ENCODE measurements at places on chromosomes 3 and 15.
A peak's percentile ranks its signal among the peaks of the same experiment; 100 is the strongest.

DNA sequence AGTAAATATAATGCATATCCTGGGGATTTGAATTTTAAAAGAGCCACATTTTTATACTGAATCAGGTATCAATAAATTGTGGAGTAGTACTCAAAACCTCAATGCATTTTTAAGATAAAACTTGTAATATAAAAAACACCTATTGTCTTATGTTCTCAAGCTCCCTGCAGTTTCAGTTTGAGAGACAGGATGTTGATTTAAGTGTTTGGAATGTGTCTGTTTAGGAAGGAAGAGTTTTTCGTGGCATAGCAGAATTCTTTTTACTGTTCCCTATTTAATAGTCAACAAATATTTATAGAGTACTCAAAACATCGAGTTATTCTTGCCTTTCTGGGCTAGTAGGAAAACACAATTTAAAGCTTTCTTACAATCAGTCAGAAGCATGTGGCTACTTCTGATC, 146.1 kb upstream of the BCHE start:
- DNase-seq, result no peak

GRCh38 chr3:52440249-52440551, 4.7 kb downstream of the SEMA3G start:
- DNase-seq, result no peak

GRCh38 chr3:195696632-195697278, 24.0 kb upstream of the MUC20 start:
- DNase-seq, result no peak

GRCh38 chr3:147574621-147575020, 165.5 kb downstream of the ZIC1 start:
- DNase-seq, result peak; percentile 16

- no peak for DNase-seq
Observed at GRCh38 chr3:60001369-60001768, 951.5 kb upstream of the CFAP20DC start.

GRCh38 chr3:167929968-167930367, 165.8 kb downstream of the GOLIM4 start:
- no peak for DNase-seq

GRCh38 chr3:56938530-56938929, 121.9 kb upstream of the SPATA12 start:
- DNase-seq, result no peak

- DNase-seq, result no peak
Observed at GRCh38 chr3:22098021-22098420, 347.0 kb upstream of the ZNF385D start.

- no peak for DNase-seq
Observed at GRCh38 chr3:94349310-94349878, 286.5 kb downstream of the NSUN3 start.

DNA sequence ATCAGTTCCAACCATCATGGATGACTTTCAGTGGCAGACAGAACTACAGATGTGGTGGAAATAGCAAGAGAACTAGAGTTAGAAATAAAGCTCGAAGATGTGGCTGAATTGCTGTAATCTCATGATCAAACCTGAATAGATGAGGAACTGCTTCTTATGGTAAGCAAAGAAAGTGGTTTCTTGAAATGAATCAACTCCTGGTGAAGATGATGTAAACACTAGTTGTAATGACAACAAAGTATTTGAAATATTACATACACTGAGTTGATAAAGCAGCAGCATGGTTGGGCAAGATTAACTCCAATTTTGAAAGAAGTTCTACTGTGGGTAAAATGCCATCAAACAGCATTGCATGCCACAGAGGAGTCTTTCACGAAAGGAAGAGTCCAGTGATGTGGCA, 131.7 kb upstream of the FAM3D start:
- DNase-seq, result no peak

- no peak for DNase-seq
Observed at GRCh38 chr15:97759363-97759762, 201.1 kb upstream of the ARRDC4 start.

DNA sequence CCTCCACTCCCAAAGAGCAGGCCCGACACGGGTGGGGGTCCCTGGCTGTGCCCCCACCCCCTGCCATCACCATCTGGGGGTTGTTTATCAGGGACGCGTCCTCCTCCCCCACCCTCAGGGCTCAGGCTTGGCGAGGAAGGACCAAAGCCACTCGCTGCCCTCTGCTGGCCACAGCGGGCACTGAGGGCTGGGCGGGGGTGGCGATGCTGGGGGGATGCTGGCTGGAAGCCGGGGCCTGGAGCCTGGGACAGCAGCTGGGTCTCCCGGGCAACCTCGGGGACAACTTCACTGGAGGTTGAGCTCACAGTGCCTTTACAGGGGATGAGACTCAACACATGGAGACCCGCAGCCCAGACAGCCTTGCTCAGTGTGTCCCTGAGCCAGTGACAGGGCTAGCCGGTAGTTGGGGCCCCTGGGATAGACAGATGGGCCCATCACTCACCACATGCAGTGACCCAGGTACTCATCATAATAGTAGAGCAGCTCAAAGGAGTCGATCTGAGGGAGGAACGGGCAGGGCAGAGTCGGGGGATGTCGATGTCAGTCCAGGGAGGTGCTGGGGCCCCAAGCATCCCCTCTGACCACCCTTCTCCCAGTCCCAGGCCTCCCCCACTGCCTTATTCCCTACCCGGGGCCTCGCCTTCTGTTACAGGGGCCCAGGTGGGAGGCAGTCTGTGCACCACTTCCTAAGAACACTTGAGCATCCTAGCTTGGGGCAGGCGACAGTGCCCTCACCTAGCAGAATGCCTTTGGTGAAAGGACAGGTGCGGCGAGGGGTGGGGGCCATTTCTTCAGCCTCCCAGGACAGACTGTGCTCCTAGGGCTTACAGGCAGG, 5.9 kb upstream of the CALML4 start:
- peak; percentile 88 for DNase-seq

DNA sequence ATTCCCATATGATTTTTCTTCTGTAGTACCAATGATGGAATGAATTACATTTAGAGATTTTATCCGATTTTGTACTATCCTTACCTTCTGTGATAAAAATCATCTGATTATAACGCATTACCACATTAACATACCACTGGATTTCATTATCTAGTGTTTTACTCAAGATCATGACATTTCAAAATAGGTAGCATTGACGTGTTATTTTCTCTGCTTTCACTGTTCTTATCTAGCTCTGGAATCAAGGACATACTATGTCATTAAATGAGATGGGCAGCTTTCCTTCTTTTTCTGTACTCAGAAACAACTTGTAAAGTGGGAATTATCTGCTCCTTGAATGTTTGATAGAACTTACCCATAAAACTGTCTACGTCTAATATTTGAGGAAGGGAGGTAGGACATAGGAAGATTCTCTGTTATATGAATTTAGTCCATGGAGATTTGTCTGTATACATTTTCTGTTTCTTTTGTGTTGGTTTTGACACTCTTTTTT, 183.7 kb upstream of the NR2E3 start:
- DNase-seq, result no peak

GRCh38 chr3:194672876-194673275, 885 bp upstream of the LSG1 start:
- DNase-seq, result no peak

DNA sequence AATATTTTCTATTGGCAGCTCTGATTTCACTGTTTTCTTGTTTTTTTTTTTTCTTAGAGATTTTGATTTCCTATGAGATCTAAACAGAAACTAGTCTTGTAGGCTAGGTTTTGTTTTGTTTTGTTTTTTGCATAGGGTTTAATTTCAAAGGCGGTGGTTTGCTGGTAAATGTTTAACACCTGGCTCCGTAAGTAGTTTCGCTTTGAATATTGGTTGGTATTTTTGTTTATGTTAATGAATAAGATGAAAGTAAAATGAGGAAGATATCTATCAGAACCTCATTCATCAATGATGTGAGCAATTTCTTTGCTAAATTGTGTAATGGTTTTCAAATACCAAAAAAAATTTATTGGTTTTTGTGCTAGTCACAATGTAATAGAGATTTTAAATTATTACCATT, 39.7 kb upstream of the TM4SF1 start:
- DNase-seq, result no peak

DNA sequence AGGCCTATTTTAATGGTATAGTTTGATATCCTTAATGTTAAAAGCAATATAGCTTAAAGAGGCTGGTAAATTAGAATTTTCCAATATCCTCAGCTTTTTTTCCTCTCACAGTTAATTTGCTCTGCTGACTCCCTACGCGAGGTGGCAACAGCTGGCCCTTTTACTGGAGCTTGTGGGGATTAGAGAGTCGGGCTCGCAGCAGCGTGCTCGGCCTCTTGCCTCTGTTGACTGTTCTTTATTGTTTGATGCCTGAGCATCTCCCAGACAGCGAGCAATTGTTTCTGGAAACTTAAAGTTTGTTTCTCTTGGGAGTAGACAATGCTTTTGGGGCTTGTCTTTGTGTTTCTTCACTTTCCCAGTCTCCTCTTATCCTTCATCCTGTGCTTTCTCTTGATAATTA, 80.8 kb downstream of the OPA1 start:
- peak; percentile 71 for DNase-seq

DNA sequence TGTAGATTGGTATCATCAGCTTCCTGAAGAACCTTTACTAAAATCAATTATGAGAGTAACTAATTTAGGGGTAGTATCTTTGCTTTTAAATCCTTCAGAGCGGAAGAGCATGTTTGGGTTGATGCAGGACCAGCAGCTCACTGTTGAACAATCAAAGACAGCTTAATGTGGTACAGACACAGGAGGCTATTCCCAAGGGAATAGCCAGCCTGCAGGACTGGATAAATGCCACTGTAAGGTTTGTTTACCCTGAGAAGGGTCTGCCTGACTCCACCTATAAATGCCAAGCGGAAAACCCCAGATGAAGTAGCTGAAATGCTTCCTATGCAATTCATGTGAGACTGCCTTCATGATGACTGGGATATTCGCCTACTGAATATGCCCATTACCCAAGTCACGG, 16.0 kb upstream of the STAC start:
- DNase-seq, result peak; percentile 15

DNA sequence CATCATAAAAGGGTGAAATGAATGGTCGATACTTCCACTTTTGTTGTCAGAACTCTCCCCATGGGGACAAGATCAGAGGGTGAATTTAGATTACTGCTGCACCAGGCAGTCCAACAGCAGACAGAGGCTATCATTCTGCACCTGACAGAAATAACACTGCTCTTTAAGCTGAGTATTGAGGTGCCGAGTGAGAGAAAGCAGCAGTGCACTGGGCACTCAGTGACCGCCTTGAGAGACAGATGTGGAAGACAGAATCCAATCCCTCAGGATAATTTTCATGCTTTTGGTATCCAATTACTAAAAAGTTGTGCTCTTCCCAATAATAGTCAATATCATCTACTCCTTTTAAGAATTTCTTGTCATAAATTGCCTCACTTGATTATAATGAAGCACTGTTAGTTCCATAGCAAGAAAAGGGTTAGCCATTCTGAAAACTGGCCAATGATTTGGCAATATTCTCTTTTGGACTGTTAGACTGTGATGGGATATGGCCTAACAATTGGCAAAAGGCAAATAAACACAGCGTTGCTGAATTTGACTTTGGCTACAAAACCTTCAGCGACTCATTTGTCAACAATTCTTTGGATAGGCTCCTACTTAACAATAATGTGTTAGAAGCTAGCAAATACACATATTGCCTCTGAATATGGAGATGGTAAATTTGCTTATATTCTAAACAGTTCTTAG, 5.5 kb downstream of the FGF7 start:
- no peak for DNase-seq

DNA sequence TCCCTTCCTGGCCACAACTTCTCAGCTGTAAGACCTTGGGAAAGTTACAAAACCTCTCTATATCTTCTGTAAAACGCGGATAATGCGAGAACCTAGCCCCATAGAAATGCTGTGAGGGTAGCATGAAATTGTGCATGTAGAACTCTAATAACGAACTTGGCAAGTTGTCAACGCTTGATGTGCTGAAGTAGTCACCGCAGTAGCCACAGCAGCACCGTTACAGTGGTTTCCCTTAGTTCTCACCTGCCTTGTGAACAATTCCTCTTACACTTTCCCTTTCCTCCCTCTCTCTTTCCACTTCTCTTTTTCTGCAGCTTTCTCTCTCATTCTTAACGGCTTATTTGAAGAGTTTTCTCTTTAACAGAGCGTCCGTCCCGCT, 447 bp upstream of the SHQ1 start:
- DNase-seq, result no peak

- DNase-seq, result no peak
Observed at GRCh38 chr3:142778541-142778940, 54.7 kb downstream of the TRPC1 start.

DNA sequence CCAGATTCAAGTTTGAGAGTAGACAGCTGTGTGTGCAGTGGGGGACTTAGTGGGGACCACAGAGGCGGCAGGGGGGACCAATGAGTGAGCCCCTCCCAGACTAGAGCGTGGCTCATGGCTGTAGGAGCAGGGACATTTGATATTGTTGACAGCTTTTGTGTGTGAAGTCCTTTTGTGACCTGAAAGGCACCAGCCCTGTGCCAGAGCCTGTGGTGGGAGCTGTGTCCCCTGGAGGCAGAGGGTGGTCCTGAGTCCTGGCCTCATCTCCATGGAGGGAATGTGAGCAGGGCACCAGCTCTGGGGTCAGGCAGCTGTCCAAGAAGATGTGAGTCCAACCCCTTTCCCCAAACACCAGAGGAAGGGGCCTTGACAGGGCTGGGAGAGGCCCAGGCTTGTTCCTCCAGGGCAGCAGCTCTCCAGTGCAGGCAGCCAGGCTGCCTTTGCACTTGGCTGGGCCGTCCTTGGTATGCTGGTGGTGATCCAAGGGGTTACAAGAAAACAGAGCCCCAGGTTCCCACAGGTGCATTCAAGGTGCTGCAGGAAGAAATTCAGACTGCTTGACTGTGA, 10.1 kb upstream of the C3orf22 start:
- no peak for DNase-seq

DNA sequence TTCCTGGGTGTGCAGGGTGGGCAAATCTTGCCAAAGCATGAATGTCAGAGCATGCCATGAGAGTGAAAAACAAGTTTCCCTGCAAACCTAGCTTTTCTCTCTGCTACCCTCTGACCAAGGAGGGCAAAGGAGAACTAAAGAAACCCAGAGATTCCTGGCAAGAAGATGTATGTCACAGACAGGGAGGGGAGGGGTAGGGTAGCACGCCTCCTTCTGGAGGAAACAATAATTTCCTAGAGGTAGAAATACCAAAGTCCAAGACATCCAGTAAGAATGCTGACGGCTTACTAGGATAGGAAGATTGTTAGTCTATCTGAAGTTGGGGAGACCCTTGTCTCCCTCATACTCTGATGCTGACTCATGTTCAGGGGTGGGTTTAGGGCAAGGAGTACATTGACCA, 203.9 kb downstream of the NR1D2 start:
- no peak for DNase-seq

DNA sequence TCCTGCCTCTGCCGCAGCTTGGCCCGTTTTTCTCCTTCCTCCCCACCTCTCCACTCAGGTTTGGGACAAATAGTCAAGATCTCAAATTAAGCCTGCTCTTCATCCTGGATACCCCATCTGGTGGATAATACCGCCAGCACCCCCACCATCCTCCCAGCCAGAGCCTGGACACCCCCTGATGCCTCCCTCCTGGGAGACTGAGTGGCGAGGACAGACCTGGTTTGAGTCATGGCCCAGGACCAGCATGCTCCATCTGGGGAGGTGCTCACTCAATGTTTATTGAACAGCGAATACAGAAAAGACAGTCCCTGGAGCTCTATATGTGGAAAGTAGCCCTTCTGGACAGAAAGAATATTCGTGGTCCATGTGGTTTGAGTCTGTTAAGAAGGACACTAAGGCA, 23.3 kb downstream of the CTSH start:
- no peak for DNase-seq

- no peak for DNase-seq
Observed at GRCh38 chr3:53821631-53822121, 24.5 kb downstream of the CHDH start.

All from eye (tissue), 1 donor.